ENCODE measurements at places on chromosomes 1 and 21. TPM values are rescaled to one million over a fixed set of nuclear protein-coding genes. Genes with fewer than 3 reads are reported as not detected.

The ELF3 gene
- 2.3 TPM for total RNA-seq

GRCh38 chr1:114232691-114233090 lies 79.0 kb upstream of the SYT6 start:
- H3K4me1 ChIP-seq = peaks cover 3% of the 10 kb centered on the region
- no peak overlapping the region for H3K4me3 ChIP-seq
- H3K27me3 ChIP-seq = no peaks in the 10 kb centered on the region
- H3K27ac ChIP-seq = no peak overlapping the region
- H3K36me3 ChIP-seq = no peaks in the 10 kb centered on the region

The LRRC39 gene
- total RNA-seq = 121 TPM

- H3K27me3 ChIP-seq = no peaks in the 10 kb centered on the region
- H3K4me1 ChIP-seq = no peaks in the 10 kb centered on the region
- H3K4me3 ChIP-seq = no peak overlapping the region
- DNase-seq = no peak
- H3K27ac ChIP-seq = no peak overlapping the region
These were observed 249.4 kb downstream of the NPHP4 start for GRCh38 chr1:5742801-5743200.

DNA sequence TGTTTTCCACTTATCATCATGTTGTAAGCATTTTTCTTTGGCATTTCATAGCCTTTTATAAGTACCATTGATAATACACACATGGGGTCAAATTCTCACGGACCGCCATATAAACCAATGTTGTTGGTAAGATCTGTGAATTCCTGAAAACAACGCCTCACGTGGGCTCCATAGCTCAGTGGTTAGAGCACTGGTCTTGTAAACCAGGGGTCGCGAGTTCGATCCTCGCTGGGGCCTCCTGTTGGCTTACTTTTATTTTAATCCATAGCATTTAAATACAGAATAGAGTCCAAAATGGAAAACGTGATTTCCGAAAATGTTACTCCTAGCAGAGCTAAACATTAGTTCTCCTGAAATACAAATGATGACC lies 83.1 kb downstream of the HHIPL2 start:
- peak overlapping the region; percentile 26 for H3K4me3 ChIP-seq
- H3K4me1 ChIP-seq = peaks cover 4% of the 10 kb centered on the region
- no peaks in the 10 kb centered on the region for H3K27me3 ChIP-seq
- H3K36me3 ChIP-seq = no peaks in the 10 kb centered on the region
- H3K27ac ChIP-seq = peak overlapping the region; percentile 65

The MFAP2 gene
- 2.4 TPM for total RNA-seq

GRCh38 chr1:8002921-8003320 lies 23.2 kb downstream of the ERRFI1 start:
- no peak overlapping the region for H3K27ac ChIP-seq
- no peaks in the 10 kb centered on the region for H3K36me3 ChIP-seq
- no peak for DNase-seq
- no peak overlapping the region for H3K4me3 ChIP-seq

- no peaks in the 10 kb centered on the region for H3K4me1 ChIP-seq
- no peak overlapping the region for H3K4me3 ChIP-seq
- H3K27ac ChIP-seq = no peak overlapping the region
- H3K36me3 ChIP-seq = no peaks in the 10 kb centered on the region
These were observed 337.2 kb upstream of the AJAP1 start for GRCh38 chr1:4317207-4317606.

All from heart right ventricle (tissue), 16 donors.